Stimulated activated CD8-positive, alpha-beta memory T cell treated with anti-CD3 and anti-CD28 coated beads, Interleukin-4, amount 100 ng/mL, for 1 hour (primary cell): ENCODE measurements at places on chromosomes 3 and 15.

DNA sequence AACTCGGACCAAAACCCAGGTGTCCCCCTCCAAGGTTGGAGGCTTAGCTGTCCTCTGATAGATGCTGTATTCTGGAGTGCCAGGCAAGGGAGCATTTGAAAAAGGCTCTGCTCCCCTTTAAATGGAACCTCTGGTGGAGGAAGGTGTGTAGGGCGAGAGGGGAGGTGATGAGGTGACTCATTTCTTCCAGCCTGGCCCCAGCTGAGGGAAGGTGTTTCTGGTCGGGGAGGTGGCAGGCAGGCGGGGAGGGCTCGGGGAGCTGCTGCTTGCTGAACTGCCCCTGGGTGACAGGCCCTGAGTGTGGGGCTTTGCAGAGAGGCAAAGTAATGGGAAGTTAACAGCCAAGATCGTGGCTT is 18.8 kb downstream of the PSTPIP1 start:
- peak; percentile 83 for DNase-seq

GRCh38 chr3:119835556-119835955 is 53.7 kb downstream of the NR1I2 start:
- DNase-seq, result no peak

GRCh38 chr15:73732930-73733329 is 20.2 kb downstream of the INSYN1 start:
- DNase-seq, result no peak

DNA sequence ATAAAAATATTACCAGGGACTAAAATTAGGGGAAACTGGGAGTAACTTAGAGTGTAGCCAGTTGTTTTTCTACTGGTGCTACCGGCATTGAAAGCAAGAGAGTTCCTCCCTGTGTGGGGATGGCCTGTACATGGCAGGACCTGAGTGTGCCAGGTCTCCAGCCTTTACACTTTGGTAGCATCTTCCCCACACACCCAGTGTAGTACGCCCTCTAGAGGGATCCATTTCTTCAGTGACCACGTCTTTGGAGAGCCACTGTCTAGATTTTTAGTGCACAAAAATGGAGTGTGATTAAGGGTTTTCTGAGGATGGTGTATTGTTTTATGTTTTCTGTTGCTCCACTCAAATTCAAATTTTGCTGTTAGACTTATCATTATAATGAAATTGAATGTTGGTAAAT is 507.0 kb upstream of the TPRG1 start:
- DNase-seq, result no peak

DNA sequence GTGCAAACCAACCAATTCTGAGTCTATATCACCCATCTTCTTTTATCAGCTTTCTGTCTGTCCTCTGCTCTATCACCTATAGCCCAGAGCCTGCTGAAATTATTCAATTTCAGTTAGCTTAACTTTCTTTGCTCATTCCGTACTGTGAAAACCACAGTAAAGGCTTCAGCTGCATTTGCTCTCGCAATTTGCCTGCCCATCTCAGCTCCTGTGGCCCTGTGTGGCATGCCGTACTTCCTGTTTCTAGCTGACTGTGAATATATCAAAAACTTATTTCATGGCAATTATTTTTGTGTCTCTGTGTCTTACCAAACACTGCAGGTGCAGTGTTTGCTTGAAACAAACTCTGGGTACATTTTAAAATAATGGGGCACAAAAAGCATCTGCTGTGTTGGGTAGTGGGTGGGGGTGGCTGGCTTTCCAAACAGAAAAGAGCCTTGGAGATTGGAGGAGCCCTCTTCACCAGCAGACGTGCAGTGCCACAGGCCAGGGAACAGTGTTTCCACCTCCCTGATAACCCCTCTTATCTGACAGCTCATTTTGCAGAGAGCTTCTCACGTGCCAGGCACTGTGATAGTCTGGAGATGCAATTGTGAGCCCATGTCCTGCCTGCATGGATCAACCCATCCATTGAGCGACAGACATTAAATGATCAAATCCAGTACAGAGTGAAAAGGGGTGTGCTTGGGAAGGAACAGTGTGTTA is 45.2 kb downstream of the GASK1A start:
- DNase-seq, result no peak

DNA sequence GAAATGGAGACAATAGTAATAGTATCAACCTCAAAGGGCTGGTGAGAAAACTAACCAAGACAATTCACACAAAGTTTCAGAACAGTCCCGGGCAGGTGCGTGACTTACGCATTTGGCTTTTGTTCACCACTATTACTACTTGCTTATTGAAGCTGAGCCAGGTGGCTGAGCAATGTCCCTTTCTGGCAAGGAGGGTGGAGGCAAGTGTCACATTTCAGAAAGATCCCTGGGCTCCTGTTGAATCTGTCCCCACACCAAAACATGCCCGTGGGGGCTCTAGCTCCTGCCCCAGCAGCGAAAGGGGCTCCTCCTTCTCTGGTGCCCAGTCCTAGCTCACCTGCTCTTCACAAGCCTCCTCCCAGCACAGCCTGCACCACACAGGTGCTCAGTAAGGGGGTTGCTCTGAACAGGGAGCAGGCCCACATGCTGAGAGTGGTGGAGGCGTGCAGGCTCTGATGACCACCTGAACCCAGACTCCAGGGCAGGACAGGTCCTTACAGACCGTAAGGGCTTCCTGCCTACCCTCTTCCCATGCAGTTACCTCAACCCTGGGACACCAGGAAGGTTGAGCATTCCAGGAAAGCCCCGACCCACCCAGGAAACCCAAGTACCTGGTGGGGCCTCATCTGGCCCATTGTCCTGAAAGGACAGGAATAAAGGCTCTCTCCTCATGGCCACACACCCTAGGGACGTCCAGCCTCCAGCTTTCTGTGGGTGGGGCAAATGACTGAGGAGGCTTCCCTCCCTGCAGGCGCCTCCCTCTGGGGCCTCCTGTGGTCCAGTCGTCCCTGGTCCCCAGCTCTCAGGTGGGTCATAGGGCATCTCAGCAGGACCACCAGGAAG is 32.6 kb downstream of the SEMA7A start:
- DNase-seq, result no peak

- no peak for DNase-seq
Measured at GRCh38 chr15:45149060-45149459, 19.3 kb downstream of the DUOX1 start.

DNA sequence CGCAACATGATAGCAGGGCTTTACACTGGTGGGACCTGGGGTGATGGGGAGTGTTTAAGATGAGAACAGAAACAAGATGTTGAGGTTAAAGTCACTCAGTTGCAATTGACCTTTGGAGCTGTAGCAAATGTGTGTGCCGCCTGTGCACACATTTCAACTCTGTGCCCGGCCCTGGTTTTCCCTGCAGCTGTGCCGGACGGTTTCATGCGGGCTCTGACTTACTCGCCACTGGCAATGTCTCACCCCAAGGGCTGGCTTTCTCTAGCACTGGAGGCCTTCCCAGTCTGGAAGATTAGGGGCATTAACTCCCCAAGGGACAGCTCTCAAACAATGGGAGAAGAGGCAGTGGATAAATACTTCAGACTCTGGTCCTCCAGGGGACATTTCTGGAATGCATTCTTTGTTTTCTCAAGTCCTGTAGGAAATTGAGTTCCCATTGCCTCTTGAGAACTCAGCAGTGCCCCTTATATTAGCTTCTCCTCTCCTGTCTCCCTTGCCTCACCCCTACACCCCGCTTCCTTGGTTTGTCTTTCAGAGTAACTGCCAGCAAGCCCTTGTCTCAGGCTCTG is 152.5 kb downstream of the EDEM1 start:
- no peak for DNase-seq

GRCh38 chr15:92763459-92763858 is 107.9 kb upstream of the FAM174B start:
- DNase-seq, result no peak

GRCh38 chr15:69852482-69852881 is 245.2 kb downstream of the TLE3 start:
- no peak for DNase-seq

GRCh38 chr3:74617776-74618175 is 3.3 kb upstream of the CNTN3 start:
- DNase-seq, result no peak

DNA sequence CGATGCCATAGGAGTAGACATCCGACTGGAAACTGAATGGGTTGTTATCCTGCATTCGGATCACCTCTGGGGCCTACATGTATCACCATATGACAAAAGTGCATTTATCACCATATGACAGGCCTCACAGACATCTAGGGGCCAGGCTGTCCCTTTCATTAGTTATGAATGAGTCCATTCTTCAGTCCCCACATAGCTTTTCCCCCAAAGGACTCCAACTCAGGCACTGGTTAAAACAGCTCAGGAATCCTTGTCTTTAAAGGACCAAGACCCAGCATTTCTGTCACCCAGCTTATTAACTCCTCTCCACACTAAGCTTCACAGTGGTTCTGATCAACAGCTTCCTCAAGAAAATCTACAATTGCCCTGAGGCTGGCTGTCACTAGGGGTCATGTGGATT is 28.3 kb downstream of the MKRN2 start:
- DNase-seq, result no peak

DNA sequence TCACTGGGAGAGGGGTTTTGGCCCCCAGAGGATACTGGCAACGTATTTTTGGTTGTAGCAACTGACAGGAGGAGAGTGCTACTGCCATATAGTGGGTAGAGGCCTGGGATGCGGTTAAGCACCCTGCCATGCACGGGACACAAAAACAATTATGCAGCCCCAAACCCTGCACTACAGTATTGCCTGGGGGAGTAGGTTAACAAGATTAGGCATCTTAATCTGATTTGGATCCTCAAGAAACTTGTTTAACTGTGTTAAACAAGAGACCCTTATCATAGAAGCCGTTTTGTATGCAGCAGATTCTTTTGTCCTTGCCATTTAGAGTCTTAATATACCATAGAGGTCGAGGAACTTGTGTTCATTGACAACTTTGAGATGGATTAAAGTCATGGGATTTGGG is 3.4 kb downstream of the PHLDB2 start:
- no peak for DNase-seq

GRCh38 chr3:46987319-46987742 is 7.9 kb downstream of the NBEAL2 start:
- no peak for DNase-seq

- DNase-seq, result no peak
Measured at GRCh38 chr15:80635953-80636352, 59.2 kb upstream of the ABHD17C start.

GRCh38 chr3:69386556-69387385 is 883 bp upstream of the FRMD4B start:
- no peak for DNase-seq

DNA sequence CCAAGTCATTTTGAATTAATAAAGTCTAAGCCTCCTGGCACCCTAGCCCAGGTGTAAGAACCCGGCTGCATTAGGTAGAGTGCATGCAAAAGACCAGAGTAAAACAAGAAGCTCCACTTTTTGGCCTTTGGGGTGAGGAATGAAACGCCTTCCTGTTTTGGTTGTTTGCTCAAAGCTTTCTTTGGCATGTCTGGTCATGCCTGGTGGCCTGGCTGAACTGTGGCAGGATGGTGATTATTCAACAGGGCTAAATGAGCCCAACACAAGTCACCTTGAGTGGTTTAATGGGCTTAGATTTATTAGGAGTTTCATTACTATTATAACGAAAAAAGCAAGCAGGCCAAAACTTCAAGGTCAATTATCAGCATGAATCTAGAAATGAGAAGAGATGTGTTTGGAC is 40.9 kb upstream of the LDHAL6B start:
- DNase-seq, result no peak

DNA sequence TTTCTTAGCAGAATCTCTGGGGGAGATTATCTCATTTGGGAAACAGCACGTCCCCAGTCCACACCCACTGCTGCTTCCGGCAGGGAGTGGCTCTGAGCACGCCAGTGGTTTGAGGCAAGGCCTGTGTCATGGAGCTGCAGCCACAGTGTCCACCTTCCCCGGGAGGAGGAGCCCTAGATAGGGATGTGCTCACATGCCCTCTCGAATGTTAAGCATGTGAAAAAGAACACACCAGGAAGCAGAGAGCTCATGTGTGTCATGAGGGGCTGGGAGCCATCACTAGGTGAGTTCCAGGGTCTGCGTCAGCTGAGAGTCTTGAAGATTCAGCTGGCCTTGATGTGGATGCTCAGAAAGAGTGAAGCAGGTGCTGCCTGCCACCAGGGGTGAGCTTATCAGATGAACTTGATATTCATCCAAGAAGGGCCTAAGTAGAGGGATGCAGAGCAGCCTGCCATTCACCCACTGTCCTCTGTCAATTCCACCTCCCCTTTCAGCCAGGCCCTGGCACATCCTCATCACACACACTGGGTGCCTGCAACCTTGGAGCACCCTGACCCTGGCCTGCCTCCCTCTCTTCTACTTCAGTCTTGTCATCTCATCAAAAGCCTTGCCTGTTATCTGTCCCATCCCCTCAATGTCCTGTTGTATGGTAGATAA is 16.3 kb downstream of the ITGA11 start:
- no peak for DNase-seq

- no peak for DNase-seq
Measured at GRCh38 chr3:110710603-110711002, 361.0 kb upstream of the NECTIN3 start.
